OCI-LY7 (cell line): ENCODE measurements at places on chromosomes 2 and 18. TPM values are rescaled to one million over a fixed set of nuclear protein-coding genes. Genes with fewer than 3 reads are reported as not detected.

- DNase-seq, result no peak
Measured at GRCh38 chr2:62998949-62999348, 51.7 kb upstream of the OTX1 start.

DNA sequence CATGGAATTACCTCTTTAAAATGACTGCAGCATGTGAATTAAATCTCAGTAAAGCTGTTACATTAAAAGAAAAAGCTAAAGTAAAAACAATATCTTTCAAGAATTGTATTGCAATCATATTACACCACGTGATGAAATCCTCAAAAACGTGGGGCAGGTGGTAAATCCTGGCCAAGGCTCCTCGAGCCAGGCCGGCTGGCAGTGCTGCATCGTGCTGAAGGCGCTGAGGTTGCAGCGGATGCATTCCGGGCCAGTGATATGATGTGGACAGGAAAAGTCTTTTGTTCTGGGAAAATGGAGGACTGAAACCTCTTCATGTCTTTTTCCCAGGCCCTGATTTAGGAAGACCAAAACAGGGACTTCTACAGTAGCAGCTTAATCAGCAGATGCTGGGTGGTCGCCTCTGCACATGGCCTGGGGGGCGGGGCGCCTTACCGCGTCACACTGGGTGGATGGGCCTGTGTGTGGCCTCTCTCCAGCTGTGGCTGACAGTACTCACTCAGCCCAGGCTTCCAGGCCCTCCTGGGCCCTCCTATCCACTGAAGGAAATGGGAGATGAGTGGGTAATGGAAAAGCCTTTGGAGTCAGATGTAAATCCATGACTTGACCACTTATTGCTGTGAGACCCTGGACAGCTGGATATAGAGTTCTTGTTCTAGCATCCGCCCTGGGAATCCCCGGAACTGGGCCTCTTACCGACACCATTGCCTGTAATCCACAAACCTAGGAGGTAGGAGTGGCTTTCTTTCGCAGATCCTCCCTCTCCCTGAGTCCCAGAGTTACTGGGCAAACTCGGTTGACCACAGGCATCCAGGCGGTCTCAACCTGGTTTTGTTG, 45.1 kb downstream of the PROC start:
- DNase-seq, result no peak

DNA sequence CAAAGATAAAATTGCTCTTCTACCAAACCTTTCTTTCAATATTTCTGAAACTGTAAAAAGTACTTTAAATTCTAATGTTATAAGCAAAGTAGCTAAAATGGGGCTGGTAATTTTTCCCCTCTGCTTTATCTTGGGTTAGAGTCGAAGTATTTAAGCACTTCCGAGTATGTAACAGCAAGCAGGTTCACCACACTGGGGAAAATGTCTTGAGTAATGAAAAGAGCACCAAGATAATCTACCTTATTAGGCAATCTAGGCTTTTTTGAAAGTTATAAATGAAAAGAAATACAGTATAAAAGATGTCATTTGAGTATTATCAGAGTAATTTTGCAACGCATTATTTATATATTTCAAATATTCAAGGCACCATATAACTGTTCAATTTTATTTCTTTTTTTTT, 687 bp upstream of the DSG3 start:
- DNase-seq, result no peak

- no peak for DNase-seq
Measured at GRCh38 chr2:231795525-231796327, 9.5 kb downstream of the COPS7B start.

DNA sequence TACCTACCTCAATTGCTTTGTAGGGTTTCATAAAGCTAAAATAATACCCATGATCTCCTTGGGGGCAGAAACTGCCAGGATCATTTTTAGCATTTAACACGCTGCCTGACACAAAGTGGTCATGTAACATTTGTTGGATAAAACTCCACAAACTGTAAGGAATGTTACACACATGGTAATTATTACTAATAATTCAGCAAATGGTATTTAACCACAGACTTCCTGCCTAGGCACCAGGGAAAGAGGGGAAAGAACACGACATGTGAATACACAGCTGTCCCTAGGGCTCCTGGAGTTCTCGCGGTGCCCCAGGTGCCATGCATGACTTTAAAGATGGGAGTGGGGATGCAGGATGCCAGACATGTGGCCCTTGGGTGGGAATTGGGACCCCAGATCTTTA, 43.5 kb downstream of the ASAP2 start:
- DNase-seq, result no peak

GRCh38 chr18:25443776-25444175, 91.8 kb upstream of the ZNF521 start:
- DNase-seq, result no peak

DNA sequence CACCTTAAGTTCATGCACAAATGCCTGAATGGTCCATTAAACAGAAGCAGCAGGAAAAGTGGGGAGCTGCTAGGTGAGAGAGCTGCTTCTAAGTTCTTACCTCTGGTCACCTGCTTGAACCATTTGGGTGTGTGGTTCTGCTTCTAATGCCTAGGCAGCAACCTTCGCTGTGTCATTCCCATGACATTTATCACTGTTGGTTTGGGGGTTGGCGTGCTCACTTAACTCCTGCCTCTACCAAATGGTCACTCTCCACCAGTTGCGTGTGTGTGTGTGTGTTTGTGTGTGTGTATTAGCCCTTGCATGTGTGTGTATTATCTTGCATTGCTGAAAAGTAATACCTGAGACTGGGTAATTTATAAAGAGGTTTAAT, 56.2 kb downstream of the NCAPH start:
- DNase-seq, result no peak

DNA sequence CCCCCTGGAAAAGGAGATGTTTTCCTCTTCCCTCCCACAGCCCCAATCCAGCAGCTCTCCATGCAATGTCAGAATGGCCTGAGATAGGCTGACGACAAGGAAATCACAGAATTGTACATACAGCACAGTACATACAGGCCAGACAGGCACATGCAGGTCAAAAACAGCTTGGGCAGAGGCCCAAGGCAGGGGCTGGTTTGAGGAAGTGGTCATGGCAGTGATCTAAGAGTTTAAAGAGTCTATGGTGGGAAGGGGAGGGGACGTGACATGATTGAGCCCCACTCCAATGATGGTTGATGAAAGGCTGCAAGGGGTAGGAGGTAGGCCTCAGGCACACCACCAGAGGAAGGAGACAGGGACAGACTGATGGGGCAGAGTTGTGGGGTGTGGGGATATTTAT, 4.3 kb downstream of the DCTN1 start:
- no peak for DNase-seq

- DNase-seq, result no peak
Measured at GRCh38 chr18:68387246-68387645, 327.7 kb downstream of the TMX3 start.

CREB1 gene
- 84.9 and 98.5 TPM in 2 replicates for total RNA-seq

RIT2 gene
- total RNA-seq, result not detected in 2 replicates

TFPI gene
- total RNA-seq, result not detected in 2 replicates

RFTN2 gene
- not detected in 2 replicates for total RNA-seq

ALPP gene
- not detected in 2 replicates for total RNA-seq
